ENCODE measurements at places on chromosomes 2 and 18.

DNA sequence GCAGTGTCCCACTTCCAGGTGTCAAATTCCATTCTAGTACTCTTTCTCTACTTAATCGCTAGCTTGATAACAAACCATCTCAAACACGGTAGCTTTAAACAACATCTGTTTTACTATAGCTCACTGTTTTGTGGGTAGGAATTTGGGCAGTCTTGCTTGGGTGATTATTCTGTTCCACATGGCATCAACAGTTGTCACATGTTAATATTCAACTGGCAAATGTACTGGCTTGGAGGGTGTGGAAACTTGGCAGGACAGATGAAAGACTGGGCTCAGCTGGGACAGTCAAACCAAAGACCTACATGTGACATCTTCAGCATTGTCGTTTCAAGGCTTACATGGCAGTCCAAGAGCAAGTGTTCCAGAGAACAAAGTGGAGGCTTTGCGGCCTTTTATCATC, 241.8 kb downstream of the PTH2R start:
- no peak for DNase-seq

- no peak for DNase-seq
Observed at GRCh38 chr2:47655563-47655880, 127.4 kb upstream of the MSH6 start.

DNA sequence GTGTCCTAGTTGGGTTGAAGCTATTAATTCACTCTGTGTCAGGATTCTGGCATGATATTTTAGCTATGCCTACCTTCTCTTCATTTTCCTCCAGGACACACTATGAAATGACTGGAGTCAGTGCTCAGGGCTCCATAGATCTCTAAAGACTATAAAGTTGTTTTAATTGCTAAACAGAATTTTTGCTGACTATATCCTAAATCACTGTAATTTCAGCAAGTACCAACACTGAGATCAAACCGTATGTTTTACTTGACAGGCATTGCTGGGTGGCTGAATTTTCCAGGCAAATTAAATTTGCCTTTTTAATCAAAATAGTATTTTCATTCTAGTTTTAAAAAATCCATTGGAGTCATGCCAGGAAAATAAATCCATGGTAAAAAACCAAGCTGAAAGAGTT, 138.1 kb downstream of the LRP1B start:
- DNase-seq, result no peak

GRCh38 chr2:29655391-29656086, 265.8 kb downstream of the ALK start:
- no peak for DNase-seq

GRCh38 chr2:236916181-236916580, 169.5 kb upstream of the COPS8 start:
- no peak for DNase-seq

GRCh38 chr18:25239581-25240419, 112.2 kb downstream of the ZNF521 start:
- DNase-seq, result no peak

DNA sequence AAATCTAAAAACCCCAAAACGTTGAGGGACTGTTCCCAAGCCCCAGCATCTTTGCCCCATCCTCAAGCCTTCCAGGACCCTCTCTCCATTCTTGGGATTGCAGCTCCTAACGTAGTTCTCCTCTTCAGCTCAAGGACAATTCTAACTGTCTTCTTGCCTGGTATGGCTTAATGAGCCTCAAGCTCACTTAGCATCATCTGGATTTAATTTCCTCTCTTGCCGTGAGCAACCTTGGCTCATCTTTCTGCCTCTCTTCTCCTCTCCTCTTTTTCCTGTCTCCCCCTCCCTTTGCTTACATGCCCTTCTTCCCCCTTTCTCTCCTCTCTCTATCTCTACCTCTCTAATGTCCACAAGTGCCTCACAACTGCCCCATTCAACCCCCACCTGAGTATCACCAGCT, 44.2 kb downstream of the TACR1 start:
- no peak for DNase-seq

DNA sequence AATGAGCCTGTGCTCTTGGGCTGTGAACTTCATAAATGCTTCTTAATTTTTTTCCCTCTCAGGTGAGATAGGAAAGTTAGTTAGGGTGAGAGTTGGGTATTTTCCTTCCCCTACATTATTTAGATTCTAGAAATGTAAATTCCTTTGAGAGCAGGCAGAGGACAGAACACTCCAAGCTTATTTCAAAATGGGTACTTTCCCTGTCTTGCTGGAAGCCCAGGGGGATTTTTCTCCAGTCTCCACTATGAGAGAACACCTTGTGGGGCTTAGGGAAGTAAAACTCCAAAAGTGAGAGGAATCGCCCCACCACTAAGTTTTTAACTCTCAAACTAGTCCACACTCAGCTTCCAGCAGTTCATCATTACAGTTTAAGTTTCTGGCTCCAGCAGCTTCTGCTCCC, 253.2 kb upstream of the CTAGE1 start:
- no peak for DNase-seq

- peak; percentile 42 for DNase-seq
Observed at GRCh38 chr18:2655178-2655953, at the start of gene SMCHD1. SMCHD1 (plus strand) TSS chr18:2655726; CDS start chr18:2656076, 350 bp downstream.

- DNase-seq, result peak; percentile 68
Observed at GRCh38 chr2:233251306-233252116, at the start of gene ATG16L1. ATG16L1 (plus strand) TSS chr2:233251673; CDS start chr2:233251828, 155 bp downstream.

- DNase-seq, result no peak
Observed at GRCh38 chr2:102050854-102051391, 59.2 kb downstream of the IL1R2 start.

- DNase-seq, result no peak
Observed at GRCh38 chr18:68147728-68148127, 567.2 kb downstream of the TMX3 start.

- DNase-seq, result no peak
Observed at GRCh38 chr2:174004905-174005605, 39.9 kb upstream of the SP3 start.

DNA sequence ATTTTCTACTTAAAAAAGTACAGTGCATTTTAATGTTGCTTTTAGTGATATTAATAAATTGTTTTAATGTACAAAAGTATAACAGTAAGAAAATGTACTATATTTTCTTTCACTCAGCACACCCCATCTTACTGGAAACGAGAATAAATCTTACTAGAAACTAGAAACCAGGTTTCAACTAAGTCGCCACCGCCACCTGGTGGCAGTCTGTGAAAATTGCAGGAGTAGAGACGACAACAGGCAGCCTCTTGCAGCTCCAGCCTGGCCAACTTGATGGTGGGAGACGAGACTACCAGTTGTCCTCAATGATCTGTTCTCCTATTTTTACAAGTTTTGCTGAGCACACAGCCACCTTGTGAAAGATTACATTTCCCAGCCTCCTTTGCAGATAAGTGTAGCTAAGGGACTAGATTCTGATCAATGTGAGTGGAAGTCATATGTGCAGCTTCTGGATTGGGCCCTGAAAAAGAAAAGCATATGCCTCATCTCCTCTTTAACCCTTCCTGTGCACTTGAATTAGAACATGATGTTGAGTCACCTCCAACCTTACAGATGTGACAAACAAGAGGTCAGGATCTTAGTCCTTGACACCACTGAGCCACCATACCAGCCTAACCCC, 8.7 kb downstream of the OTOF start:
- DNase-seq, result no peak

DNA sequence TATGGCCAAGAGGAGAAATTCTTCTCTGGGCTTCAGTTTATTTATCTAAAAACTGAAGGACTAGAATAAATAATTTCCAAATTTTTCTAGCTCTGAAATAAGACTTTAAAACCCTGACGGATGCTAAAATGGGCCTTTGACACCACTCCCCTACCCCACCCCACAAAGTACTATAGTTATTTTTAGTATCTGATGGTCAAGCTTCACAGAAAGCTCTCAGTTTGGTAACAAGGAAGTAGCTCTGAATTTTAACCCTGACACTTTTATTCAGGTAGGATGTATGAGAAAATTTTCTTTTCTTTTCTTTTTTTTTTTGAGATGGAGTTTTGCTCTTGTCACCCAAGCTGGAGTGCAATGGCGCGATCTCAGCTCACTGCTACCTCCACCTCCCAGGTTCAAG, 2.4 kb downstream of the RBKS start:
- no peak for DNase-seq

DNA sequence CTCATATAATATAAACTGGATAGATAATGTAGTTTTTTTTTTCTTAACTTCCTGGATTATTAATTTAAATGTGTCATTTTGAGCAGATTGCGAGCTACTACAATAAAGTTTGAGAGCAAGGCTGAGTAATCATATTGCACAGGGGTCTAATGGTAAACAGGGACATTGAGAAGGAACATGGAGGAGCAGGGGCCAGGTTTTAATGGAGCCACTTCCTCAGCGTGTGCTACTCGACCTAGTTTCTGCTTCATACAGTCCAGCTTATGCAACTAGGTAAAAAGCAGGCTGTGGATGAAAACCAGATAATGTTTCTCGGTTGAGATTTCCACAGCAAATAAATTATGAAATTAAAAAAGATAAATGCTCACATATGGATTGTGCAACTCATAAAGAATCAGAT, 1915.7 kb upstream of the CELF4 start:
- no peak for DNase-seq

- DNase-seq, result no peak
Observed at GRCh38 chr18:5941890-5942289, 46.6 kb upstream of the TMEM200C start.

GRCh38 chr2:23593752-23594459, 208.9 kb downstream of the KLHL29 start:
- DNase-seq, result no peak

DNA sequence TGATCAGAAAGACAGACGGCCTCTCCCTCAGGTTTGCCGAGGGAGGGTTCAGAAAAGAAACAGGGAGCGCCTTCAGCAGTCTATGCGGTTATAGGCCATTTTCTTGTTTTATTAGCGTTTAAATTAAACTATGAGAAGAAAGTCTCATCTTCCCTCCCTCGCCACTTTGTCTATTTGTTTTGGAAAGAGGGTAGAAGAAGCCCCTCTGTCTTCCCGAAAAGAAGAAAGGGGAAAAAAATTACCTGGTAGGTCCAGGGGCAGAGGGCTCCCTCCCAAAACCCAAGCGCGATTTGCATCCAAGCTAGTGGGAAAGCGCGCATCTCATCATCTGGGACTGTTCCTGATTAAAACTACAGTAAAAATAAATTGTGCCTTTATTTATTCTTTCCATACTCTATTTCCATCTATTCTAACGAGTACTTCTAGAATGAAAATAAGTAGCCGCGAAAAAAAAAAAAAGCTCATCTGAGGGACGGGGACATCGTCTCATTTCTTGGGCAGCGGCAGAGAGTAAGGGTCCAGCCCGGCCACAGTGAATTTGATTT, 2.4 kb downstream of the PAX8 start:
- no peak for DNase-seq

GRCh38 chr2:181149056-181149455, 168.7 kb downstream of the UBE2E3 start:
- no peak for DNase-seq

DNA sequence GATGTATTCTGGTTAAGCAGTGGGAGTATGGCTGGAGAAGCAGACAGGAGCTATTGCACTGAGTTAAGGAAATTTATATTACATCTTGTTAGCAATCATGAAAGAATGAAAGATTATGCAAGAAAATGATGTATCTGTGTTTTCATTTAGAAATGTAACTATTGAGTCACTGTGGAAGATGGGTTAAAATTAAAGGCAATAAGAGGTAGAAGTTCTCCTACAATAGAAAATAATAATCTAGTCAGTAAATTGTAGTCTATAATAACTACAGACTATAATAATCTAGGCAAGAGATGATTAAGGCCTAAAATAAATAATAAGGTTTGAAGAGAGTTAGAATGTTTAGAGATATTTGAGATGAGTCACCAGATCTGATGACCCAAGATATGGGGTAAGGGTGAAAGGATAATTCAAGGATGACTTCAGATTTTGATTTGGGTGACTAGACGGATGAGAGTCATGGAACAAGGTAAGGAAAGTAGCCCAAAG, 371.9 kb upstream of the KCNH7 start:
- DNase-seq, result no peak

All from cerebellar nuclear complex (tissue), 1 donor.